DND-41 (cell line): ENCODE measurements at places on chromosomes 3 and 15.
A peak's percentile ranks its signal among the peaks of the same experiment; 100 is the strongest.

GRCh38 chr3:72086743-72087087 is 301.8 kb upstream of the PROK2 start:
- no peak for DNase-seq

- DNase-seq: no peak
Observed at GRCh38 chr15:90035095-90035839, 34.1 kb downstream of the ZNF710 start.

DNA sequence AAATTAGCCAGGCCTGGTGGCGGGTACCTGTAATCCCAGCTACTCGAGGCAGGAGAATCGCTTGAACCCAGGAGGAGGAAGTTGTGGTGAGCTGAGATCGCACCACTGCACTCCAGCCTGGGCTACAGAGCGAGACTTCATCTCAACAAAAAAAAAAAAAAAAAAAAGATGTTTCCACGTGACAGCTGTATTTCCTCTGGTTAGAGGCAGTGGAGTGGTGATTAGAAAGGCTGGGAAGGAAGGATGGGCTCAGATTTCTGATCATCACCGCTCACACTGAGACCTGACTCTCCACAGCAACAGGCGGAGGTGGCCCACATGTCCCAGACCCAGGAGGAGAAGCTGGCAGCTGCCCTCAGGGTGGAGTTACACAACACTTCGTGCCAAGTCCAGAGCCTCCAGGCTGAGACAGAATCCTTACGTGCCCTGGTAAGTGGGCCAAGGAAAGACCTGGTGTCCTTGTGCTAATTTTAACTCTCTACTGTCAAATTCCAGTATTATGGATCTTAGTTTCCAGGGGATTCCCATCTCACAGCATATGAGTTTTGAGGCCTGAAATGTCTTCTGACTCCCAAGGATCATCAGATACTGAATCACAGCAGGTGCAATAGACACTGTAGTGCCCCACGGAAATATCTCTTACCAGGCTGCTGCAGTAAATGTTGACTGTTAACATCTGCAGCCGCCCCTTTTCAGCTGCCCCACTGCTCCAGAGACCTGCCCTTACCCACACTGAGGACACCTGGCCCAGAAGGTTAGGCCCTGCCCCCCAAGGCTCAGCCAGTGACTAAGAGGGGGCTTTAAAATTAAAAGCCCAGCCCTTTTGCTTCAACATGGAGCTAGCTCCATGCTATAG is 66.9 kb downstream of the BFSP2 start:
- no peak for DNase-seq

- no peak for DNase-seq
Observed at GRCh38 chr3:133236901-133237300, 163.0 kb upstream of the BFSP2 start.

DNA sequence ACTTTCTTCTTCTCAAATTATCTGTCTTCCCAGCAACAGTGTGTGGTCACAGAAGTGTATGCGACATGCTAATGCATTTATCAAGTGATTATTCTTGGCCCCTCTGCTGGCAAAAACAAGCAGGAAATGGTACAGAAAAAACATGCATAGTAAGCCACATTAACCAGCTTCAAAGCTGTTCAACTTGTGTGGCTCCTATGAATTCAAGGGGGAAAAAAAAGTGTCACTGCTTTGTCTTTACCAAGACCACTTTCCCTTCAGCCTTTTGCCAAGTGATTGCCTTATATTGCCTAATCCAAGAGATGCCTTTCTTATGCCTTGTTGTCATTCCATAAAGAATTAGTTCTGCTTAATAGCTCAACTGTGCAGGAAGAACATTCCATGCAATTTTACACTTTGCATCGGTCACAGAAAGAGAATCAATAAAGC is 39.1 kb downstream of the PRTG start:
- peak; percentile 13 for DNase-seq
